ENCODE measurements at places on chromosomes 7 and 10.

- no peak for DNase-seq
Measured at GRCh38 chr7:71408271-71408670, 276.3 kb downstream of the GALNT17 start.

DNA sequence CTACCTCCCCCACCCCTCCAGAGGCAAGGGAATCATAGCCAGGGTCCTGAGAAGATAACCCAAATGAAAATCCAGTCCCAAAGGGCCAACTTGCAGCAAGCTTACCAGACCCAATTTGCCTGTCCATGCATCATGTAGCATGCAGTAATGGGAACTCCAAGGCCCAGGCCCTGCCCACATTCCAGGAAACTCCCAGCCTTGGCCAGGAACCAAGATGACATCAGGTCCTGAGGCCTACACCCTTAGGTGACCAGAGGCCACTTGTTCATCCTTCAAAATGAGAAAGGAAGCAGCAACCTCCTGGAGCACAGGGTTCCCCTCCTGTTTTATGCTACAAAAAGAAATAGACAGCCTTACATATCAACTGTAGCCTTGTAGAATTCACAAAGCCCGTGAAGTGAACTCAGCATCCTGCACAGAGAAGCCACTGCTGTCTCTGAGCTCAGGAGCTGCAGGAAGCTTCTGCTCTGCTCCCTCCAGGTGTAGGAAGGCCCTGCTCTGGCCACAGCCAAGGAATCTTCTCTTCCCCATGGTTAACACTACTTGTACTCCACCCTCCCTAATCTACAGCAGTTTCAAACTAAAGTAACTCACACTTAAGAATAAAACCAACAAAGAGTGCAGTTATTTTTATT is 30.3 kb upstream of the GRB10 start:
- DNase-seq = no peak

GRCh38 chr10:25557136-25557535 is 376.9 kb upstream of the MYO3A start:
- no peak for DNase-seq

- DNase-seq = no peak
Measured at GRCh38 chr7:132738254-132738653, 162.0 kb upstream of the PLXNA4 start.

DNA sequence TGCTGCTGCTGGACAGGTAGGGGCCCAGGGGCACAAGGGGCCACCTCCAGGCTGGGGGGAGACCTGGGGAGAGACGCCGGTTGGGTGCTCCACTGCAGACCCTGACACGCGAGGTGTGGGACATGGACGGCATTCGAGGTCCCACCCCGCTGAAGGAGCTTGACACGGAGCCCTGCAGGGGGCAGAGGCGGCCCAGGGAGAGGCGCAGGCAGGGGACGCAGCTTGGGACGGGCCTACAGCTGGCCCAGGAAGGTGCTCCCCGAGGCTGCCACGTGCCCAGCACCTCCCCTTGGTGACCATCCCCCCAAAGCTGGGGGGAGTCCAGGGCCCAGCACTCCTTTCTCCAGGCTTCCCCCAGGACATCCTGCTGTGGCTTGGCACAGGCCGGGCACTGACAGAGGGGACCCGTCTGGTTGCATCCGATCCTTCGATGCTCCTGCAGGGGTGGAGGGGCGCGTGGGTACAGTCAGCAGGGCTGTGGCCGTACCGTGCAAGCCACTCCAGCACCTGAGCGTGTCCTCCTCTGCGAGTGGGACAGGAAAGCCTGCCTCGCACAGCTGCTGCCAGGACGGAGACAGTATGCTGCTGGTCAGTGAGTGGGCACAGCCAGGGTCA is 174.4 kb downstream of the ELFN1 start:
- DNase-seq = no peak

- no peak for DNase-seq
Measured at GRCh38 chr10:121583258-121583657, 15.0 kb downstream of the FGFR2 start.

DNA sequence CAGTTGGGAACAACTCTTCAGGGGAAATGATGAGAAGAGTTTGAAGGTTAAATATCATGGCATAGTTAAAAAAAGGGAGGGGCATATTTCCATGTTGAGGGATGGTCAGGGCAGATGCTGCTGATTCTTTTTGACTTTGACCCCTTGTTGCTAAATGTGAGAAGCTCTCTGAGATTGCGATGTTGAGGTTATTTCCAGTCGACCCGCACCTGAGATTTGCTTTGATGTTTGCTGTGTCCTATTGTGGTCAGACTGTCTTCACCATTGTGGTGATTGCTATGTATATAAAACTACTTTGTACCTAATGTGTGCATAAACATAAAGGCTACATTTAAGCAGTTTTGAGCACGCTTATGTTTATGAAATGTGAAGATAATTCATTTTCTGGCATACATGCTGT is 90.9 kb downstream of the BBS9 start:
- no peak for DNase-seq

DNA sequence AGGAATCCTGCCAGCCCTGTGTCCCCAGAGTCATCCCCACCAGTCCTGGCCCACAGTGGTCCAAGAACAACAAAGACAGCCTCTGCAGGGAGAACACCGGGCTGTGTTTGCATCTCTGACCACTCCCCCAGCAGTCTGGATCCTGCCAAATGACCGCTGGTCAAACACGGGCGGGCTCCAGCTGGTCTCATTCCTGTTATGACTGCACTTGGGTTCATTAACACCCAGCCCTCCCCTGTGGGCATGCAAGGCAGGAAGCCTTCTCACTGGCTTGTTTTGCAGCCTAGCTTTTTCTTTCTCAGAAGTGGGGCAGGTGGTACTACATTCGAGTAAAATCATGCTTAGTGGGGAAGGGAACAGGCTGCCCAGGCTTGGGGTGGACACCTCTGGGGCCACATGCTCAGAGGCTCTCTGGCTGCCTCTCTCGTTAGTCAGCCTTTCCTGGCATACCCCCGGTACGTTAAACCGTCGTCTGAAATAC is 190.0 kb downstream of the PLXNA4 start:
- no peak for DNase-seq

DNA sequence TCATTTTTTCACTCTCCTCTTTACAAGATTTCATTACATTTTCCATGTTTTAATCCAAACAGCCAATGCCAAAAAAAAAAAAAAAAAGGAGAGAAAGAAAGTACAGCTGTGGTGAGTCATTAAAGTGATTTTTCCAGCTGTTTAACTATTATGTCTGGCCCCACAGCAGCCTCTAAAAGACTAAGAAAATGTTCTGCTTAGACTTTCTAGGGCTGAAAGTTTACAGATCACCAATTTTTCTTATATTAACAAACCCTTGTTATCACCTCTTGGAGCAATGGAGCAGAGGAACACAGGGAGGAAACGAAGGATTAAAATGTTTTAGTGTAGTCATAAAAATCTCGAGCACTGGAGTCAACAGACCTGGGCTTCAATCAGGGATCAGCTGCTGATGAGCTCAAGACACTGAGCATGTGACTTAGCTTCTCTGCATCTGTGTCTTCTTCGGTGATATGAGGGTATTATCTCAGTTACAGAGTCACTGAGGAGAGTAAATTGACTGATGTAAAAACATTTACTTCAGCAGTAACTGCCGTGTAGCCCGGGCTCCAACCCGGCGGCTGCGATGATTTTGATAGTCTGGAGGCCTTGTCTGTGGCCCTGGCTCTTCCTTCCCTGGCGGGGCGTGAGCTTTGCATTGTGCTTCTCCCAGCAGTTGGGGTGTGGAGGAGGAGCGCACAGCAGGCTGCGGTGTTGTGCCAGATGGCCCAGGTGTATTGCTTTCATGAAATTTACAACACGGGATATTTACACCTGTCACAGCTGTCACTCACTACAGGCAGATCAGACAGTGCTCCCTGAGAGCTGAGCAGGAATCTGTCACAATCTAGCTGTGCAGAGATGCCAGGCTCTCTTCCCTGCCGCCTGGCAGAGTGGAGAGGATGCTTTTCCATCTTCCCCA is 298.3 kb upstream of the FZD8 start:
- DNase-seq = no peak

GRCh38 chr10:109027534-109028185 is 895.7 kb downstream of the XPNPEP1 start:
- DNase-seq = no peak

DNA sequence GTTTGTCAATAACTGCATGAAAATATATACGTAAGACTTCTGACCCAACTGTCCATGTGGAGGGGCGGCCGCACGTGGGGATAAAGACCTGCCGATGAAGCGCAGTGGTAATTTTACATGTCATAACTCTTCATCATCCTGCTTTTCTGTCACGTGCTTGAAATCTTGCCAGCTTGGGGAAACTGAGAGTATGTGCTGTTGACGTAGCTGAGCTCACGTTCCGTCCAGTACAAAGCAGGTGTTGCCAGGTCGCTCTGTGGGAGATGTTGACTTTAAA is 105.1 kb downstream of the INPP5A start:
- DNase-seq = no peak

Data from stimulated activated CD4-positive, alpha-beta T cell treated with anti-CD3 and anti-CD28 coated beads, Interleukin-1b, Interleukin-23, amount 100 ng/mL, for 4 hours (primary cell).